ENCODE measurements at places on chromosomes 4 and X.

- no peak for DNase-seq
Observed at GRCh38 chr4:159702200-159702599, 599.3 kb downstream of the RAPGEF2 start.

GRCh38 chr4:39021631-39022030 lies 10.6 kb downstream of the TMEM156 start:
- DNase-seq: no peak

GRCh38 chr4:5024673-5025072 lies 5.4 kb upstream of the CYTL1 start:
- no peak for DNase-seq

DNA sequence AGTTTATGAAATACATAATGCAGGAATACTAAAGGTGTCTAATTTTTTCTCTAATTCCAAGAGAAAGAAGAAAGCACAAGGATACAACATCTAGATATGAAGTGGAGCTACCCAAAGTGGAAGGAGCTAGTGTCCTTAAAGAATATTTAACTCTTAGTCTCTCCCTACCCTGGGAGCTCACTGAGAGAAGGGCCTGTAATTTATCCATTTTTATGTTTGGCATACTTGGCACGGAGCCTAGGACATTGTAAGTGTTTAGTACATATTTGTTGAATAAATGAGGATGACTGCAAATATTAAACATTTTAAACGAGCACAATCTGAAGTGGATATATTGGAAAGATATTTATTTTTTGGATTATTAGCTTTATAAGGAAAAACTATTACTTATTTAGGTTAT lies 674.8 kb downstream of the IQCM start:
- no peak for DNase-seq

DNA sequence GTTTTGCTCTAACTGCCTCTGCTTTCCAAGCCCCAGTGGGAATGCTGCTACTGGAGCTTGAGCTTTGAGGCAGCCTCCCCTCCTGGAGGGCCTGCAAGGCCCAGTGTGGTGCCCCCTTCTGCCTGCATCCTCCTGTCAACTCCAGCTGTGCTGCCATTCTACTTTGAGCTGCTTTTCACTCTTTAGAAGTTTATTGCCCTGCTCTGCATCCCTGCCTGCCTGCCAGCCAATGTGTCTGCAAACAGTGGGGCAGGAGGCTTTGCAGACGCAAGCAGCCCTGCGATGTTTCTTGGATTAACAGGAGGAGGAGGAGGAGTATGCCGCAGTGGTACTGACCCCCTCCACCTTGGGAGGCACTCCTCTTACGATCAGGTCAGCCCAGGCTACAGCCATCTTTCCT lies 16.4 kb downstream of the TMEM31 start:
- no peak for DNase-seq

DNA sequence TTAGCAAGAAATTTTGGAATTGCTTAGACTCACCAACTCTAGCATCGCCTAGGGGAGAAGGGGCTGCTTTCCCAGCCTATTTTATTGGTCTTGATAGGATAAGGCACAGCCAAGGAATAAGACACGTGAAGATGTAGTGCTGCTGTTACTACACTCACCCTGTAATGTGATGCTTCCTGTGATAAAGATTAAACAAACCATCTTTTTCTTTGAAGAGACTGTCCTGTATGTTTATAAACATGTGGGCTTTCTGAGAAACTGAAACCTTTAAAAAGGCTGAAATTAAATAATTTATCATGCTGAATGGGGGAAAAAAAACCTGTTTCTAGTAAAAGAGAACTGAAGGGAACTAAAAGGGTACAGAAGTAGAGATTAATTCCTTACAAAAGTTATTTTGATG lies 13.2 kb downstream of the TAPT1 start:
- DNase-seq: no peak

DNA sequence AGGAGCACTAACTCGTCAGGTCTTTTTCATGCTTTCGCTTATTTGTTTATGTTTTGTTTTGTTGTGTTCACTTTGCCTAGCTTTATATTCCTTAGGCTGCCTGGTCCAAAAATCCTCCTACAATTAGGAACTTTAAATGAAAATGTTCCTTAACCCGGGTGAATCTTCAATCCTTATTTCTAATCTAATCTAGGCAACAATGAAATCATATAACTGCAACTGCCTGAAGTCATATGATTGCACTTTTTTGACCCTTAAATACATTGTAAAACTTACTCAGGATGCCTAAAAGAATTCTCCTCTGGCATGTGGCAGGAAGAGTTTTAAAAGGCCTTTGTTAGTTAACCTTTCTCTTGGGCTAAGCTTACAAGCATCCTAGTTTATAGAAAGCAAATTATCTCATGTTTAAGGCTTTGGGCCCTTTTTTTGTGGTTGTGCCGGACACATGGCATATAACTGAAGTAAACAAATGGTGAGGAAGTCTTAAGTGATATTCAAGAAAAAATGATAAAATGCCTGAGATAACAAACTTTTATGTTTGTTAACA lies 279.4 kb downstream of the FAT4 start:
- no peak for DNase-seq

- no peak for DNase-seq
Observed at GRCh38 chrX:136097871-136098805, 49.2 kb upstream of the FHL1 start.

- DNase-seq: no peak
Observed at GRCh38 chr4:71466775-71467174, 128.0 kb downstream of the SLC4A4 start.

- DNase-seq: no peak
Observed at GRCh38 chr4:137861682-137862081, 329.4 kb upstream of the PCDH18 start.

- DNase-seq: no peak
Observed at GRCh38 chr4:24564488-24564887, 19.9 kb downstream of the DHX15 start.

DNA sequence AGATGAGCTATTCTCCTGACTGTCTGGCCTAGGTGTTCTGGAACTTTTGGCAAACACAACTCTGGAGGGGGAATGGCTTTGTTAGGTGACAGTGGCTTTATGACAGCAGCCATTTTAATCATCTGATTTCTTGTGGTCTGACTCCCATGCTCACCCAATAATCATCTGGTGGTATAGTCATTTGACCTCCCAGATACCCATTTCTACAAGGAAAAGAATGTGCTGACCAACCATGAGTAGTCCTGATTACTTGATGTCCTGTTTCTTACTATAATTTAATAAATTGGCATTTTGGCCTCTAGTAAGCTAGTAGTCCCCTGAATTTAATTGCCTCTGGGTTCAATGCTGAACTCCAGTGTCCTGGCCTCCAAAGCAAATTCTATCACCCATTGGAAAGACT lies 109.9 kb upstream of the DUSP21 start:
- no peak for DNase-seq

- DNase-seq: no peak
Observed at GRCh38 chr4:67332627-67333026, 212.7 kb downstream of the CENPC start.

DNA sequence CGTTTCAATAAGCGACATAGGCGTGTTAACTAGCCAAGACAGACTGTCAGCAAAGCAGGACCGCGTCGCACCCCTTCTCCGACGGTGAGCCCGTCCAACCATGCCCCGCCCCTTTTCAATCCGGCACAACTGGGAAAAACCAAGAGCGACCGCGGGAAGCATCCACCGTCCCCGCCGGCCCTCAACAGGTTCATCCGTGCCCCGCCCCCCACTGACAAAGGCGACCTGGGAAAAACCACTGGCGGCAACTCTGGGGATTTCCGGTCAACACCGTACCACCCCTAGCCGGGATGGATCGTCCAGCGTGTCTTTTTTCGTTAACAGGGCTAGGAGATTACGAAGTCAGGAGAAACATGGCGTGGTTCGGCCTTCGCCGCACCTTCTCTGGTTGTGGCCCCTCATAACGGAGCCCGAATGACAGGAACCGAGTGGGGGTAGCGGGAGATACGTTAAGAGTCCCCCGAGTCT lies 377 bp downstream of the TIMM17B start:
- DNase-seq: no peak

- no peak for DNase-seq
Observed at GRCh38 chr4:1321486-1321885, 25.5 kb upstream of the UVSSA start.

DNA sequence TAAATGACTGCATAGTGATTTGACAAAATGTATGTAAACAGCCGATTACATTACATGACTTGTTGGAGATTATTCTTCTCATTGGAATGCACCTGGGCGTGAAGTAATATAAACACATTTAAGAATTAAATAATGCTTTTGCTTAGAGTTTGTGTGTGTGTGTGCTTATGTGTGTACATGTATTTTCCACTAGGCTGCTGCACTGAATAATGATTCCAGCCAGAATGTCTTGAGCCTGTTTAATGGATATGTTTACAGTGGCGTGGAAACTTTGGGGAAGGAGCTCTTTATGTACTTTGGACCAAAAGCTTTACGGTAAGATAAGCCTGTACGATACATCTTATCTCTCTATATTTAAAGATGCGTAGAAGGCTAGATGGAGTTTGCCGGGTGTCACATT lies 12.6 kb downstream of the NEIL3 start:
- DNase-seq: no peak

GRCh38 chr4:168183717-168184571 lies 91.6 kb downstream of the ANXA10 start:
- DNase-seq: no peak

GRCh38 chr4:123319639-123320038 lies 77.0 kb upstream of the SPRY1 start:
- DNase-seq: no peak

GRCh38 chr4:165839615-165840333 lies 33.3 kb upstream of the TLL1 start:
- DNase-seq: no peak

GRCh38 chrX:3176439-3176820 lies 135.2 kb downstream of the ARSF start:
- no peak for DNase-seq

GRCh38 chr4:20623939-20624338 lies 76.3 kb upstream of the PACRGL start:
- DNase-seq: no peak

DNA sequence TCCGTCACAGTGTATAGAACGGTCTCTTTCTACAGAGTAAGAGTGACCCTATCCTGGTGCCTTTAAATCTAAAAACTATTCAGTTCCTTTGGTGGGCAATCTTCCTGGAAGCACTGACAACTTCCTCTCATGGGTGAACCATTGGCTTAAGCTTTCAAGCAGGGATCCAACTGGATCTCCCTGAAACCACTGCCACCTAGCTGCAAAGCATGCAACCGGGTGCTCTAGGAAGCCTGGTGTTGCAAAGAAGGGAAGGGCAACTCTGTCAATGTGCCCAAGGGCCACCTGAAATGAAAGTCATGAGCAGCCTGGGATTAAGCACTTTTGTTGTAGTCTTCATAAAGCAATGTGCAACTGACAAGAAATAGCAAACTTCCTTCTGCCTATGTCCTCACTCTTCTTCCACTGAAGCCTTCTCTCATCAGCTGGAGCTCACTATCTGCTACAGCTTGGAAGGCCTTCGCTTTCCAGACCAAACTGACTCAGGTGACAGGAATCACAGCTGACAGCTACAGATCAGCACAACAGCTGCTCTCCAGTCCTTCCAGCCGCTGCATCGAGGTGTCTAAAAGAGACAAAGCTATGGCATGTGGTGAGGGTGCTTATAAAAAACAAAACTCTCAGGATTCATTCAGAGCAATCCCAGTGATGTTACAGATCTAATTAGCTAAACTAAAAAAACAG lies 46.1 kb downstream of the SETD7 start:
- DNase-seq: no peak

DNA sequence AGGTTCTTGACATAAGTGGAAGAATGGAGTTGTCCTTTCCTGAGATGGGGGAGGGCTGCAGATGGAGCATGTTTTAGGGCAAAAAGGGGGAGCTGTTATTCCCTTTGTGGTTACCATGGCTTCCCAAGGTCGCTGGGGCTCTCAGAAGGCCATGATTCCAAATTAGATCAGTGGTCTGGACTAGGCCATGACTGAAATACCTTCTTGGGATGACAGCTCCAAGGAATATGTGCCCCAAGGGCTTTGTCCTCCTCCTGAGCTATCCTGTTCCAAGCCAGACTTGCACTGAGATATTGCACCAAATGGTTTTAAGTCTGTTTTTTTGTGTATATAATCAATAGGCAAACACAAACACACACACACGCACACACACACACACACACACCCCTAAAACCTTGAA lies 3.0 kb upstream of the RBPJ start:
- no peak for DNase-seq

DNA sequence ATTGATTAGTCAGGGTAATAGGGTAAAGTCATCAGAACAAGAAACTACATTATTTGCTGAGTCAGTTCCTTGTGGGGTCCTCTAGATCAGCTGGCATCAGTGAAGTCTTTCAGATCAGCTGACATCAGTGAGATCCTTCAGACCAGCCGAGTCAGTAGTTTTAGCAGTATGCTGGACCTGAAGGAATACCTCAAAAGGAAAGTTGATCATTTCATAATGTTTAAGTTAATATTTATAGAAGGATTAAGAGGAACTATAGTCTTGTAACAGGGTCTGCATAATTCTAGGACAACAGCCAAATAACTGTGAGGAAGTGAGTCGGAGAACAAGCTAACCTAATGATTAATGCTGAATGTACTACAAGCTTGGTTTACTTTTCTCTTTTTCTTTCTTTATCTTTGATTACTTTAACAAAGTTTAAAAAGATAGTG lies 958 bp upstream of the UGT2B7 start:
- DNase-seq: no peak

DNA sequence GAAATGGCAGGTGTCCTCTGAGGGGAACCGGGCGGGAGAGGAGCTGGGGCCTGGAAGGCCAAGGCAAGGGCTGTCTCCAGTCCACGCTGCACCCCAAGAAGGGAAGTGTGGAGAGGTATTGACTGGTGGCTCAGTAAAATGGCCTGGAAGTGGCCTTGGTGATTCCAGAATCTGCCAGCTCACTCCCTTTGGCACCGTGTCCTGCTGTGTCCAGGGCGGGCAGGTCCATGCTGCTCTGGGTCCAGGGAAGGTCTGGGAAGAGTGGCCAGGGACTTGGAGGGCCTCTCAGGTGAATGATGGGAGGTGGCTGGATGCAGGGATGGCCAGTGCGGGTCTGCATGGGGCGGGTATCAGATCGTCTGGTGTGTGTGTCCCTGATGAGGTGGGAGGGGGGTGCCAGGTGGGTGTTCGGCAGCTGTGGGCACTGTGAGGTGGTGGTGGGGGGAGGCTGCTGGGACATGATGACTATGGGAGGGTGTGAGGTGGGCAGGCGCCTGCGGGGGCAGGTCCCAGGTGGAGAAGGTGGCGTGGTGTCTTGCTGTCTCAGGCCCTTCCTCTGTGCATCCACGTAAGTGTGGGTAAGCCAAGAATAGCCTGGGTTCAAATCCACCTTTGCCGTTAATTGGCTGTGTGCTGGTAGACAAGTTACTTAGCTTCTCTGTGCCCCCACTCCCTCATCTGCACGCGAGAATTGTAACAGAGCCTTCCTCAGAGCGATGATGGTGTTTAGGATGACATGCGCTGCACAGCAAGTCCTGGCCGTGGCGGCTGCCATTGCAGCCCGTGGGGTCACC lies 17.7 kb downstream of the RGS12 start:
- DNase-seq: no peak

DNA sequence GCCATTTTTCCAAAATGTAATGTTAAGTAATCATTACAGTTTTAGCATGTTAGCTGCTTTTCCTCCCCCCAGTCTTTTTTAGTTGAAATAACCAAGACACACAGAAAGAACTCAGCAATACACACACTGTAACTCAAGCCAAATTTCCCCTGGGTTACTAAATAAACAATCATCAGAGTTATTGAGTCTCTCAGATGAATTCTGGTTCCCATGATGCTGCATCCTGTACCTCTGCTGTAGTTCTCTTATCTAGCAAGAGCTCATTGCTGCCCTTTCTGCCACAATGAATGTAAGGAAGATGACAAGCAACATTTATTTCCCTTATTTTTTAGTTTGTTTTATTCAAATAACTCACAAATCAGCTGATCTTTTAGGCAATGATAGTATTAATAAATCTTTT lies 185.1 kb downstream of the ARHGAP6 start:
- no peak for DNase-seq

- no peak for DNase-seq
Observed at GRCh38 chr4:20412072-20412471, 160.4 kb downstream of the SLIT2 start.
